Fibroblast of upper back skin (primary cell): ENCODE measurements at places on chromosomes 7 and 10.
A peak's percentile ranks its signal among the peaks of the same experiment; 100 is the strongest.

DNA sequence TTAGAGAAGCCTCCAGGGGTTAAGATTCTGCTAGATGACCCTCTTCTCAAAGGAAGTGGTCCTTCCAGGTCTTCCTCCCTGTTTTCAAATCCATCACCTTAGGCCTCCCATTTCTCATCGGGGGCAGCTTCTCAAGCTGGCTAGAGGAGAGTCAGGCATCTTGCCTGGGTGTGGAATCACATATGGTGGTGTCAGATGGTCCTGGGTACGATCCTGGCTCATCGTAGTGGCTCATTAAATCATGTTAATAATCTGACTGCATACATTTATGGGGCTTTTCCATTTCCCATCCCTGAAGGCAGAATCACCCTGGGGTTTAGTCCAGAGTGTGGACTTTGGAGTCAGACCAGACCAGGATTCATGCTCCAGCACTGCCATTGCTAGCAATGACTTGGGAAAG, 132.6 kb downstream of the RPS24 start:
- no peak for DNase-seq

GRCh38 chr10:68826764-68827591, at the start of gene STOX1:
Gene STOX1, plus strand, starts transcription at chr10:68827531. Its CDS starts 93 bp downstream, at chr10:68827624.
- DNase-seq: peak; percentile 43

DNA sequence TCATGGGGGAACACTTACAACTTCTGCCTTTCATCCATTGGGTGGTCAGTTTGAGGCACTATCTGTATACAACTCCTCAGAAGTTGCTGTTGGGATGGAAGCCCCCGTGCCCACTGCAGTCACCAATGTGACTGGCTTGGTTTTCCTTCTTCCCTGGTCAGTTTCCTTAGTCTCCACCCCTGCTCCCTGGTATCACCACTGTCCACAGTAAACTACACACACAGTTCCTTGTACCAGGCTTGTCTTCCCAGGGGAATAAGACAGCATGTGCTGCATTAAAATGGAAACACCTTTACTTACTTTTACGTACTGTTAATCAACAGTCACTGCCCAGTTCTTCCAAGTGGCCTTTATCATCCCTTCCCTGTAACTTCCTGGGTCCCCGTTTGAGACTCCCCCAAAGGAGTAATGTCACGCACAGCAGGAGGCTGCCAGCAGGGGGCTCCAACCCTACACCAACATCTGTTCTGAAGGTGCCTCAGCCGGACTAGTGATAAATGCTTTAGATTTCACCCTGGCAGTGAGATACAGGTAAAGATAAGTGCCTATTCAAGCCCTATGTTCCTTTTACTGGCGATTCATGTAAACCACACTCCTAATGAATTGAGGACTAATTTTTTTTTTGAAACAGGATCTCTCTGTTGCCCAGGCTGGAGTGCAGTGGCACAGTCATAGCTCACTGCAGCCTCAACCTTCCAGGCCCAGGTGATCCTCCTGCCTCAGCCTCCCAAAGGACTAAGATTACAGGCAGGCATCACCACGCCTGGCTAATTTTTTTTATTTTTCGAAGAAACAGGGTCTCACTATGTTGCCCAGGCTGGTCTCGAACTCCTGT, 45.3 kb upstream of the PIK3AP1 start:
- DNase-seq: peak; percentile 43

GRCh38 chr7:148348466-148348865, 242.1 kb upstream of the C7orf33 start:
- DNase-seq: no peak

DNA sequence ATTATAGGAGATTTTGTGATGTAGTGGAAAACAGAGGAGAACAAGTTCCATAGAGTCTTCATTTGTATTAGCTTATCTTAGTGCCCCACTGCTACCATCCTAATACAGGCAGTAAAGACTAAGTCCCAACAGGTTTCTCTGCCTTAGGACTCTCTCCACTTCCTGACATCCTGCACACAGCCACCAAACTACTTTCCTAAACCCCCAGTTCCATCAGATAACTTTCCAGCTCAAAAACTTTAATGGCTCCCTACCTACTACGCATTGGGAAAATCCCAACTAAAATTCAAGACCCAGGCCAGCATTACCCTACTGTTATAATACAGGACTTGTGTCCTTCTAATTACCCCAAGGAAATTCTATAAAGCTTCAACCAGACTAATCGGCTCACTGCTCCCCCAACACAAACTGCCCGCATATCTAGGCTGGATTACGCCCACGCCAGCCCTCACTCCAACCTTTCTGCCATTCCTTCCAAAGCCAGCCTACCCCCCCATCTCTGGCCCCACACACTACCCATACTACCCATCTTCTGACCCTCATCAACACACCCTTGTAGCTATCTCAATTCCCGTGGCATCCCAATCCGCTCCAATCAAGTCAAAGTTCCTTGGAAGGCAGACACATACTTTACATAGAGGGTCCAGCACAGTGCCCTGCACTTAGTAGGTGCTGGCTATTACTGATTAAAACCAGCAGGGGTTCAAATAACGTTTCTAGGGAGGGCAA, 1.4 kb downstream of the IDE start:
- no peak for DNase-seq
